ENCODE measurements at places on chromosomes 12 and 14. TPM values are rescaled to one million over a fixed set of nuclear protein-coding genes. Genes with fewer than 3 reads are reported as not detected.

The LRRIQ1 gene
- total RNA-seq: not detected

The SDSL gene
- total RNA-seq: not detected

DNA sequence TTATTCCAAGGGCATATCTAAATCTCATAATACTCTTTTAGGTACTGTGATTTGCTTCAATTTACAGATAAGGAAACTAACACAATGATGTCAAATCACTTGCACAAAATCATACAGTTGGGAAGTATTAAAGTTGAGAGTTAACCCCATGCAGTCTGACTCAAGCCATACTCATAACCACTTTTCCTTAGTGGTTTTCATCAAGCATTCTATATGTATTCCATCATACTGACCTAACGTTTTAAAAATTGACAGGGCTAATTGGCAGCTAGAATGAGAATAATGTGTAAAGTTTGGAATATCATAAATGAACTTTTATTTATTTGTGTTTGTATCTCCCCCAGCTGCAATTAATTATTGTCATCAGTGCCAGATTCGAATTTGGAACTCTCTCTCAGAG lies 20.9 kb downstream of the PUS7L start:
- DNase-seq: no peak

DNA sequence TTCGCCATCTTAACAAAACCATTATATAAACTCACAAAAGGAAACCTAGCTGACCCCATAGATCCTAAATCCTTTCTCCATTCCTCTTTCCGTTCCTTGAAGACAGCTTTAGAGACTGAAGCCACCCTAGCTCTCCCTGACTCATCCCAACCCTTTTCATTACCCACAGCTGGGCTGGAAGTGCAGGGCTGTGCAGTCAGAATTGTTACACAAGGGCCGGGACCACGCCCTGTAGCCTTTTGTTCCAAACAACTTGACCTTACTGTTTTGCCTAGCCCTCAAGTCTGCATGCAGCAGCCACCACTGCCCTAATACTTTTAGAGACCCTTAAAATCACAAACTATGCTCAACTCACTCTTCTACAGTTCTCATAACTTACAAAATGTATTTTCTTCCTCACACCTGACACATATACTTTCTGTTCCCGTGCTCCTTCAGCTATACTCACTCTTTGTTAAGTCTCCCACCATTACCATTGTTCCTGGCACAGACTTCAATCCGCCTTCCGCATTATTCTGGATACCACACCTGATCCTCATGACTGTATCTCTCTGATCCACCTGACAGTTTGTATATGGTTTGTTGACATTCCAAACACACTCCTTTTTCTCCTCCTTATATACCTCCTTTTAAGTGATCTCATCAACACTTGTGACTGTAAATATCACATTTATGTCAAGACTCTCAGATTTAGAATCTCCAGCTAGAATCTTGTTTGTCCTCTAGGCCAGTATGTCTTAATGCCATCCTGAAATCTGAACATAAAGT lies 208.7 kb downstream of the KITLG start:
- no peak for DNase-seq

GRCh38 chr12:41972196-41972595 lies 172.5 kb downstream of the GXYLT1 start:
- no peak for DNase-seq

DNA sequence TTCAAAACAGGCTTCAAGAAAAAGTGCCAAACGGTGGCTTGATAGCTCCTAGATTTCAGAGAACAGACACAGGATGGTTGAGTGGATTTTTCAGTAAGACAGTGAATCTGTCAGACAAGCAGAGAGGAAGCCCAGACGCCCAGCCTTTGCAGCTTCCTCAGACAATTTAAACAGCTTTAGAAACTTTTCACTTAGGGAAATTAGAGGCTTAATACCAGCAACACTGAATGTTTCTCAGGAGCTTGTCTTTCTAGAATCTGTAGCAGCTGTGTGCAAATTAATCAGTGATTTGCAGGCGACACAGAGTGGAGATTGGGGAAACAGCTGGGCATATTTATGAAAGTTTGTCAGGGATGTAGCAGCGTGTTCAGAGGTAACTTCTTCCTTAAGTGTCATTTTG lies 362.1 kb downstream of the GALC start:
- peak; percentile 11 for DNase-seq

DNA sequence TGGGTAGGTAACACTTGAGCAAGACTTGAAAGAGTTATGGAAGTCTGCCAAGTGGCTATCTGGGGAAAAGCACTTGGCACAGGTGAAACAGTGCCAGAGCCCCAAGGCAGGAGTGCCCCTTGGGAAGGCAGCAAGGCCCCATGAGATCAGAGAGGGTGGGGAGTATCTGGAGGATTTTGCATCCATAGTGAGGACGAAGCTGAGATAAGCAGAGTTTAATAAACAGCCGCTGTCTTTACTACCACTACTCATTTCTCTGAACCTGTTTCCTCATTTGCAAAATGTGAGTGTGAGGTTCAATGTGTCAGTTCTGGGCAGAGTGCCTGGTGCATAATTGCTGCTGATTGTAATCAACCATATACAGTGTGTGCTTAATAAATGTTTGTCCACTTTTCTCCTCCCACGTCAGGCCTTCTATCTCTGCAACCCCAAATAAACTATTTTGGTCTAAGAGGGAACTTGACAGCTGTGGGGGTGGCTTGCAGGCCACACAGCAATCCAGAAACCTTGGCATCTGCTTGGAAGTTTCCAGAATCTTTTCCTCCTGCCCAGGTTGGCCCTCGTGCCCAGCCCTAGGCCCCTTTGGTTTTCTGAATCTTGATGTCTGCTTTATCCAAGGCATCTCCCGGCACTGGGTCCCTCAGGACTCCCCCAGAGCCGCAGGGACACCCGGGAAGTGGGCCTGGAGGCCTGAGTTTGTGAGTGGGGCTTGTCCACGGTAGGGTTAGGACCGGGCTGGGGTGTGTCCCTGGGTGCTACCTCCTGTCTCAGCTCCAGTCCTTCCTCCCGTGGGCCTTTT lies 4.5 kb downstream of the ABCB9 start:
- DNase-seq: no peak

- DNase-seq: no peak
Observed at GRCh38 chr12:115960-116915, 49.7 kb downstream of the IQSEC3 start.

All from OCI-LY7 (cell line).